ENCODE measurements at places on chromosomes 7 and 10. TPM values are rescaled to one million over a fixed set of nuclear protein-coding genes. Genes with fewer than 3 reads are reported as not detected.

Gene CYP26C1
- total RNA-seq: 0.80 TPM

Gene RTKN2
- 0.80 TPM for total RNA-seq

Gene HOXA4
- total RNA-seq: 1.9 TPM

Gene SFTPA1
- not detected for total RNA-seq

Gene NPSR1
- total RNA-seq: not detected

Gene MYH16
- total RNA-seq: 0.93 TPM

Gene ABCA13
- total RNA-seq: under 0.01 TPM

Gene TMEM184A
- total RNA-seq: not detected

Gene TYW1
- 17.4 TPM for total RNA-seq

Gene GHRHR
- total RNA-seq: not detected

Gene AHCYL2
- total RNA-seq: 14.9 TPM

Gene RASA4B
- total RNA-seq: 1.7 TPM

Gene FLNC
- total RNA-seq: 93.9 TPM

Gene OR2A1
- total RNA-seq: not detected

Gene BRI3
- 67.3 TPM for total RNA-seq

Gene PIP
- total RNA-seq: not detected

Gene ZNF248
- 6.4 TPM for total RNA-seq

Gene TMEM270
- total RNA-seq: not detected
